ENCODE measurements at places on chromosomes 4 and X. TPM values are rescaled to one million over a fixed set of nuclear protein-coding genes. Genes with fewer than 3 reads are reported as not detected.

- DNase-seq = peak; percentile 91
Observed at GRCh38 chr4:169404960-169405359, 134.2 kb upstream of the SH3RF1 start.

- DNase-seq = no peak
Observed at GRCh38 chr4:1686440-1687036, 2.4 kb upstream of the FAM53A start.

The UGT2A1 gene
- total RNA-seq = not detected

GRCh38 chr4:152591396-152591795 is 55.5 kb upstream of the FBXW7 start:
- peak; percentile 65 for DNase-seq

- DNase-seq = no peak
Observed at GRCh38 chr4:101153653-101154052, 193.7 kb downstream of the PPP3CA start.

GRCh38 chr4:106063009-106063408 is 167.7 kb downstream of the NPNT start:
- peak; percentile 24 for DNase-seq

GRCh38 chr4:6456450-6456849 is 16.0 kb downstream of the PPP2R2C start:
- no peak for DNase-seq

The CENPVL2 gene
- not detected for total RNA-seq

GRCh38 chr4:20520901-20521300 is 179.4 kb upstream of the PACRGL start:
- peak; percentile 82 for DNase-seq

GRCh38 chrX:65920620-65921019 is 119.3 kb downstream of the VSIG4 start:
- peak; percentile 96 for DNase-seq

The TMEM271 gene
- not detected for total RNA-seq

GRCh38 chrX:108297290-108297689 is 140.9 kb downstream of the COL4A6 start:
- no peak for DNase-seq

GRCh38 chr4:5957076-5957475 is 61.2 kb downstream of the C4orf50 start:
- no peak for DNase-seq

- DNase-seq = peak; percentile 26
Observed at GRCh38 chrX:104330966-104331365, 76.2 kb upstream of the ESX1 start.

DNA sequence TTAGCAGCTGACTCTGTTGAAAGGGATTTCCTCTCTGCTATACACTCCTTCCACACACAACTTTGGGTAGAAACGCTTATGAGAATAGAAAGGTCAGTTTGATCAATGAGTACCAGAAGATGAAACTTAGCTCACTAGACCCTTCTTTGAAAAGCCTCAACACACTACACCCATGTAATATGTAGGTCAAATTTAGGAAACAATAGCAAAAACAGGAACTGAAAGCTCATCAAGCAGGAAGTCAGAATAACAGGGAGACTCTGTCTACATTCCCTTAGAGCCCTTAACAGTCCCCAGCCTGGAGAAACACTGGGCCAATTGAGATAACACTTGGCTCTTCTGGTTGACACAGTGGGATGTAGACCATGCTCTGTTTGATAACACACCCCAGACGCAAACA is 30.7 kb downstream of the SRPX2 start:
- no peak for DNase-seq

The EBP gene
- 244 TPM for total RNA-seq

- DNase-seq = no peak
Observed at GRCh38 chr4:108795733-108796132, 32.9 kb upstream of the ETNPPL start.

DNA sequence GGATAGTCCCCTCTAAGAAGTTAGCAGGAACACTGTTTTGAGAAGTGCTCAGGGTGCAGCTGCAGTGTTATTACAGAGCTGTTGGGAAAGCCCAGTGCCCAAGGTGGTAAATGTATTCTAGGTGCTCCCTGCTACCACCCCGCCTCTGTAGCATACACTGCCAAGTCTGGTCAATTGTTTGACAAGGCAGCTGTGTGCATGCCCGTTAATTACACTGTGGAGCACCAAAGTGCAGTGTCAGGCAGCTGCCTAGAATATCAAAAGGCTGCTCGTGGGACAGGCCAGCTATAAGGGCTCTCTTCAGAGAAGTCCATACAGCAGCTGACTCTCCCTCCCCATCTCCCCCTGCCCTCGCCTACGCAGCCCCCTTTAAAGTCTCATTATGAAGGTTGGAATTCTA is 99.9 kb upstream of the KLHL13 start:
- no peak for DNase-seq

DNA sequence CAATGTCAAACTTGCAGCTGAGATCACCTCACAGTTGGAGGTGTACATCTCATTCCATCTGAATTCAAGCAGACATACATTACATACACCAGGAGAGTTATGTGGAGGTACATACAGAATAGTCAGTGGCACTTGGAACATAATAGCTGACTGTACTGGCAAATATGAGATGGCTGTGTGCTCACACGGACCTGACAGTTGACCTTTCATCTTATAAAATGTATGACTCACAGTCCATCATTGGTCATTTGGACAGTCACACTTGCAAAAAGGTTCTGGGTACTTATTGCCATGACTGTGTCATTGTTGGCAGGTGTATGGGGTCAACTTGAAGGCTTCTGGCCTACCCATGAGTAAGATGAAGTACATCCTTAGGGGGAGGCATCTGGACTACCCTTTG is 88.6 kb upstream of the WDR1 start:
- DNase-seq = no peak

- DNase-seq = peak; percentile 96
Observed at GRCh38 chr4:163866728-163867315, 372.3 kb downstream of the TMA16 start.

The GPR50 gene
- not detected for total RNA-seq

The MAGEA9 gene
- not detected for total RNA-seq

DNA sequence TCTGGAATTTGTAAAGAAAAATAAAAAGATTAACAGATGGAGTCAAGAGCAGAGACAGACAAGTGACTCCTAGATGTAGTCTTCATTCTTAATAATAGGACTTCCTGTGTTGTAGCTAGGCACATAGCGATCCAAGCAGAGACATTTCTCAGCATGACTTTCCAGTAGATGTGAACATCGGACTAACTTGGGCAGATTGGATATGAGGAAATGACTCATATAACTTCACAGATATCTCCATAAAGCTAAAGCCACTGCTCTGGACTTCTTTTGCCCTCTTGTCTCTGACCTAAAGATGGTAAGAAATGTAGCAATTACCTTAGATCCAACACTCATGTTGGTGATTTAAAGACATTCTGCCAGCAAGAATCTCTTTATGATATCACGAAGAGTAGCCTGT is 131.7 kb downstream of the EPHA5 start:
- DNase-seq = peak; percentile 13

GRCh38 chrX:109672239-109672638 is 47.3 kb upstream of the KCNE5 start:
- no peak for DNase-seq

DNA sequence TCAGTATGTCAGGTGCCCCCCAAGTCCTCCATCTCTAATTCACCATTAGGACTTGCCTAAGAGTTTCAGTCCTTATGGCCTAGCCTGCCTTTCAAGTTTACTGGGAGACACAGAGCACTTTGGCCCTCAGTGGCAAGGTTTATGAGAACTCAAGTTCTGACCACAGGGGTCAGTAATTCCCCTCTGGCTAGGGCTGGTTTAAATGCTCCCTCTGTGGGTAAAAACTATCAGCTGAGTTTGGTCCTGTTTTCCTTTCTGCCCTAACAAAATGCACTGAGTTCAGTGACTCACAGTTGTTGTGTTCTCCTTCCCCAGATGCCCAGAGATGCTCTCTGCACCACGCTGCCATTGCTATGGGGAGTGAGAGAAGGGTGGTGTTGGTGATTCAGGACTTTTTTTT is 163.2 kb downstream of the RELL1 start:
- DNase-seq = no peak

The ADGRG4 gene
- total RNA-seq = not detected

The TRIM75 gene
- not detected for total RNA-seq

DNA sequence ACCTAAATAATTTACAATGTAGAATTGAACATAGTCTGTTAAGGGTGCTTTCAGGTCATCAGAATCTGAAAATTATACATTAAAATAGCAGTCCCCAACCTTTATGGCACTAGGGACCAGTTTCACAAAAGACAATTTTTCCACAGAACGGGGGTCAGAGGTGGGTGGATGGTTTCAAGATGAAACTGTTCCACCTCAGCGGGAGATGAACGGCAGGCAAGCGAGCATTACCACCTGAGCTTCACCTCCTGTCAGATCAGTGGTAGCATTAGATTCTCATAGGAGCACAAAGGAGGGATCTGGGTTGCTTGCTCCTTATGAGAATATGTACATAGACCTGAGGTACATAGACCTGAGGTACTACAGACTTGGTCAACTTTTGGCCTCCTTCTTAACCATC is 29.0 kb downstream of the LRBA start:
- no peak for DNase-seq

DNA sequence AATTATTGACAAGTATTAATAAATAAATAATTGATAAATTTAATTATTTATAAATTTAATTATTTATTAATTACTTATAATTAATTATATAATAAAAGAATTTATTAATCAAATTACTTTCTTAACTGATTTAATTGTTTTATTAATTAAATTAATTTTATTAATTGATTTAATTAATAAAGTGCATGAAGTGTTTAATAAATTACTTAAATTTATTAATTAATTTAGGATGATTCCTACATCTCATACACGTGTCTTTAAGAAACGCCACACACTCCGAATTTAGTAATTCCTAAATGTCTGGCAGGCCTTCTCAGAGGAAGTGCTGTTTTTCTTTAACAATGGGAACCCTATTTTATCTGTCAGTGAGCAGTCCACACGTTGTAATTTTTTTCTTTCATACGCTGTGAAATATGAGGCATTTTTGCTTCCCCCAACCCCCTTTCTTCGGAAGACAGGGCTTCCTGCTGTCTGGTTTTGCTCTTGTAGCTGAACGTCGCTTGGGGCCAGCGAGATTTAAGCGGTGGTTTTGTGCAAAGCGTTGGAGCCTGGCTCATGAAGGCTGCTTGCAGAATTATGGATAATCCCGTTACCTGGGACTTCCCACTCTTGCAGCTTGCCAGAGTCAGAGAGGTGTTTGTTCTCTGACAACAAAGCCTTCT is 46.8 kb downstream of the CRLF2 start:
- DNase-seq = no peak

GRCh38 chrX:6293716-6294115 is 65.0 kb upstream of the NLGN4X start:
- no peak for DNase-seq

The AVPR2 gene
- total RNA-seq = not detected

- DNase-seq = no peak
Observed at GRCh38 chr4:183256343-183256742, 63.7 kb downstream of the CLDN22 start.

- peak; percentile 64 for DNase-seq
Observed at GRCh38 chr4:105715692-105716278, 7.2 kb downstream of the GSTCD start.

GRCh38 chrX:18468599-18468998 is 43.2 kb downstream of the CDKL5 start:
- no peak for DNase-seq

DNA sequence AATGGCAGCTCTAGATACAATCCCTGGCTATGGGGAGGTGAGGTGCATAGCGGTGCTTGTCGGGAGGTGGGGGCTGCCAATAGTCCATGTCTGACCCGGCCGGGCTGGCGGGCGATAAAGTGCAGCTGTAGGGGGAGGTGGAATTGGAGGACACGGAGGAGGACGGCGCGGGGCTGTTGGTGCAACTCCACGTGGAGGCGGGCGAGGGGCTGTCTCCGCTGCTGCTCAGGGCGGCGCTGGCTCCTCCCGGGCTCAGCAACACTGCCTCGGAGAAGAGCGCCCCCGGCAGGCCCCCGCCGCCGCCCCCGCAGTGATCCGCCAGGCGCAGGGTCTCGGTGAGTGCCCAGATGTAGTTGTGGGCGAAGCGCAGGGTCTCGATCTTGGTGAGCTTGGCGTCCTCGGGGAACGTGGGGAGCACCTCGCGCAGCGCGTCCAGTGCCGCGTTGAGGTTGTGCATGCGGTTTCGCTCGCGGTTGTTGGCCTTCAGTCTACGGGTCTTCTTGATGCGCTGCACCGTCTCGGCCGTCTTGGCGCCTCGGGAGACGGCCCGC is 1.3 kb downstream of the NEUROG2 start:
- no peak for DNase-seq

The SLC25A6 gene
- total RNA-seq = 251 TPM

The GSX2 gene
- not detected for total RNA-seq

- DNase-seq = no peak
Observed at GRCh38 chr4:139246166-139246565, 33.9 kb downstream of the MGARP start.

GRCh38 chr4:108035691-108036090 is 46.0 kb downstream of the HADH start:
- no peak for DNase-seq

DNA sequence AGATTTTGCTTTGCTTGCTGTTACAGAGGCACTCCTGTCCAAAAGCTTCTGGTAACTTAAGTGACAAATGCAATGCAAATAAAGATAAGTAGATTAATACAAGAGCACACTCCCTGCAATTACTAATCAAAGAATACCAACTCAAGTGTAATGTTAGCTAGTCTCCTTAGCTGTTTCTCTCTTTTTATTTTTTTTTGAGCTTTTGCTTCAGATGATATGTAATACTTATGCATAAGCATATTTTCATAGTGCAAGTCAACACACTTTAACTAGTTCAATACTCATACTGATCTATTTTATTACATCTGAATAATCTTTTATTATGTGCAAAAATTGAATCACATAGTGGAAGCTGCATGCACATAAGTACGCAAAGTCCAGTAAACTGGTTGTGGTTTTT is 2.7 kb downstream of the SLC7A11 start:
- no peak for DNase-seq

The BANK1 gene
- 0.26 TPM for total RNA-seq

DNA sequence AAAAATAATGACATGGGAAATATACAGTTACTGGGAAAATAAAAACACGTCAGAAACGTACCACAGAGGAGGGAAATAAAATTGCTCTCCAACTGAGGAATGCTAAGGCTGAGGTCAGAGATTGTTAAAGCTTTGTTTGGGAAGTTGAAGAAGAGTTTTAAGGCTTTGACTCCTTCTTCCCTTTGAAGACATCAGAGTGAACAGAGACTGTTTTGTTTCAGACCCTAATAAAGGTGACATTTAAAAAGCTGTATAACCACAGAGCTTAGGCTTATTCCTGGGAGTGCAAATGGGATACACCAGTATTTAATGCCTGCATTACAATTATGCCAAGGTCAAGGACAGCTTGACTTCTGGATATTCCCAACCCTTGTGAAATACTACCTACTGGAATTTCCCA is 102.8 kb downstream of the TRIML1 start:
- DNase-seq = no peak

The DYNLT3 gene
- total RNA-seq = 93.2 TPM

- DNase-seq = no peak
Observed at GRCh38 chr4:153988492-153989363, 199.8 kb upstream of the SFRP2 start.

The PLCXD1 gene
- 9.3 TPM for total RNA-seq

The PNMA3 gene
- under 0.01 TPM for total RNA-seq

GRCh38 chr4:96009427-96010119 is 169.7 kb downstream of the PDHA2 start:
- peak; percentile 68 for DNase-seq

GRCh38 chrX:120144178-120144844 is 14.1 kb upstream of the RHOXF2 start:
- DNase-seq = no peak

The NR3C2 gene
- total RNA-seq = 0.77 TPM

The KDR gene
- under 0.01 TPM for total RNA-seq

GRCh38 chrX:152819266-152819665 is 11.3 kb downstream of the CETN2 start:
- DNase-seq = peak; percentile 27
